ENCODE measurements at places on chromosomes 12 and 14. TPM values are rescaled to one million over a fixed set of nuclear protein-coding genes. Genes with fewer than 3 reads are reported as not detected.

GLI1 gene
- 0.05 TPM for total RNA-seq

TAS2R10 gene
- 0.14 TPM for total RNA-seq

CLEC1A gene
- not detected for total RNA-seq

SERPINA10 gene
- not detected for total RNA-seq

FOXA1 gene
- 35.8 TPM for total RNA-seq

SELPLG gene
- total RNA-seq, result 0.28 TPM

POC1B gene
- total RNA-seq, result 8.7 TPM

MIP gene
- not detected for total RNA-seq
